ENCODE measurements at places on chromosomes 7 and 10. TPM values are rescaled to one million over a fixed set of nuclear protein-coding genes. Genes with fewer than 3 reads are reported as not detected.

- H3K27me3 ChIP-seq = peaks cover 4% of the 10 kb centered on the region
- H3K36me3 ChIP-seq = no peaks in the 10 kb centered on the region
- no peaks in the 10 kb centered on the region for H3K4me1 ChIP-seq
- no peak for DNase-seq
- H3K27ac ChIP-seq = no peak overlapping the region
These were observed 132.4 kb upstream of the PALS2 start for GRCh38 chr7:24440892-24441291.

GRCh38 chr7:16293669-16294425, 127.5 kb downstream of the CRPPA start:
- no peaks in the 10 kb centered on the region for H3K4me1 ChIP-seq
- H3K36me3 ChIP-seq = no peaks in the 10 kb centered on the region
- no peak for DNase-seq
- no peak overlapping the region for H3K27ac ChIP-seq

The DIP2C gene
- 1.6 TPM for total RNA-seq

The GLI3 gene
- 0.75 TPM for total RNA-seq

- no peaks in the 10 kb centered on the region for H3K36me3 ChIP-seq
- DNase-seq = no peak
- H3K4me3 ChIP-seq = no peak overlapping the region
- no peak overlapping the region for H3K27ac ChIP-seq
- peaks cover 1% of the 10 kb centered on the region for H3K27me3 ChIP-seq
These were observed 70.9 kb upstream of the CTBP2 start for GRCh38 chr10:125231116-125231812.

The EPHA1 gene
- 27.3 TPM for total RNA-seq

The SPDYE9 gene
- total RNA-seq = not detected

The OR2A14 gene
- total RNA-seq = not detected

GRCh38 chr10:60130130-60130579, 223.8 kb upstream of the CCDC6 start:
- peaks cover 2% of the 10 kb centered on the region for H3K27me3 ChIP-seq
- no peak overlapping the region for H3K4me3 ChIP-seq
- peaks cover 3% of the 10 kb centered on the region for H3K4me1 ChIP-seq

DNA sequence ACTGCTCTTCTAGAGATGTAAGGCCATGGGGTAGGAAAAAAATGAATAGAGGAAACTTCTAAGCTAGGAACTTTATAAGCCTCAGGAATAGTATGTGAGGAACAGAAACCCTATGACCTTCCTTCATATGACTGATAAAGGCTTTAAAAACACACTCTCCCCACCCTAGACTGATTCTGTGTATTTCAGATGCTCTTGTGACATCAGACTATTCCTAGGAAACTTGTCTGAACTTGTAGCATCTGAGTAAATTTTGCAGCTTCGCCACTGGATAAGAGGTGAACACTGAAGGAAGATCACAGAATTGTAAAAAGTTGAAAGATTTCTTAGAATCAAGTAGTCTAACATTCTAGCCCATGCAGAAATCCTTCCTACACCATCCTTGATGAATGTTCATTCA, 31.0 kb upstream of the CBLL1 start:
- H3K27ac ChIP-seq = no peak overlapping the region
- H3K36me3 ChIP-seq = peaks cover 7% of the 10 kb centered on the region
- H3K27me3 ChIP-seq = no peaks in the 10 kb centered on the region
- no peak overlapping the region for H3K4me3 ChIP-seq
- no peaks in the 10 kb centered on the region for H3K4me1 ChIP-seq
- DNase-seq = no peak

The PURB gene
- 34.8 TPM for total RNA-seq

The NODAL gene
- not detected for total RNA-seq

- peaks cover under 1% of the 10 kb centered on the region for H3K27me3 ChIP-seq
- H3K4me3 ChIP-seq = no peak overlapping the region
- H3K27ac ChIP-seq = no peak overlapping the region
These were observed 63.0 kb downstream of the HOXA1 start for GRCh38 chr7:27032839-27033238.

- H3K27me3 ChIP-seq = no peaks in the 10 kb centered on the region
- H3K4me1 ChIP-seq = no peaks in the 10 kb centered on the region
- no peak overlapping the region for H3K4me3 ChIP-seq
- no peak for DNase-seq
- no peak overlapping the region for H3K27ac ChIP-seq
These were observed 55.1 kb upstream of the ITGB8 start for GRCh38 chr7:20275637-20276036.

DNA sequence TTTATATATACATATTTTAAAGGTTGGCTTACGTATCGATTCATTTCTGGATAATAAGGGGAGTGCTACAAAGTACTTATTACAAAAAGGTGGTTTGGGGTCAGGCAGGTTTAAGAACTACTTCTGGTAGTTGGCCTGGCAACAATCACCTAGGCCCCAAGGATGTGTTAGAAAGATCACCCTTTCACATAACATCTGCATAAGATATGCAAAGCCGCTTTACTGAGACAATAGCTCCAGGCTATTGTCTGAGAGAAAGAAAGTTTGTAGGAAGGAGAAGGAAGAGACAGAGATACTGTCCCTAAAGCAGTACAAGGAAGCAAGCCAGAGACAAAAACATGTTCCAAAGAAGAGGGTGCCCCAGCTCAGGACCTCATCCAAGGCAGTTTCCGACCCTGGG, 6.2 kb downstream of the PAXIP1 start:
- H3K27ac ChIP-seq = no peak overlapping the region
- no peak for DNase-seq
- peaks cover 20% of the 10 kb centered on the region for H3K36me3 ChIP-seq
- H3K27me3 ChIP-seq = no peaks in the 10 kb centered on the region

The AMPH gene
- not detected for total RNA-seq

The UNC5B gene
- 0.03 TPM for total RNA-seq

GRCh38 chr7:120370954-120371353, 98.0 kb downstream of the KCND2 start:
- no peak overlapping the region for H3K4me3 ChIP-seq
- H3K27ac ChIP-seq = no peak overlapping the region
- no peaks in the 10 kb centered on the region for H3K27me3 ChIP-seq
- no peak for DNase-seq
- H3K4me1 ChIP-seq = no peaks in the 10 kb centered on the region
- no peaks in the 10 kb centered on the region for H3K36me3 ChIP-seq

GRCh38 chr10:125455431-125455830, 227.5 kb downstream of the TEX36 start:
- H3K27me3 ChIP-seq = no peaks in the 10 kb centered on the region
- no peaks in the 10 kb centered on the region for H3K36me3 ChIP-seq
- no peak overlapping the region for H3K27ac ChIP-seq
- H3K4me1 ChIP-seq = no peaks in the 10 kb centered on the region
- no peak for DNase-seq
- no peak overlapping the region for H3K4me3 ChIP-seq

The GPR85 gene
- not detected for total RNA-seq

- H3K4me3 ChIP-seq = no peak overlapping the region
- H3K36me3 ChIP-seq = no peaks in the 10 kb centered on the region
- H3K27me3 ChIP-seq = peaks cover 61% of the 10 kb centered on the region
- H3K27ac ChIP-seq = no peak overlapping the region
- DNase-seq = no peak
These were observed 19.5 kb upstream of the PTF1A start for GRCh38 chr10:23172429-23173213.

The STEAP1 gene
- total RNA-seq = not detected

GRCh38 chr7:45708046-45708950, 134.1 kb downstream of the ADCY1 start:
- H3K27me3 ChIP-seq = peaks cover 10% of the 10 kb centered on the region
- no peak overlapping the region for H3K4me3 ChIP-seq
- H3K27ac ChIP-seq = no peak overlapping the region

GRCh38 chr10:69453795-69454194, 2.5 kb downstream of the TSPAN15 start:
- peaks cover 1% of the 10 kb centered on the region for H3K36me3 ChIP-seq
- H3K27ac ChIP-seq = no peak overlapping the region
- peaks cover 13% of the 10 kb centered on the region for H3K27me3 ChIP-seq
- peaks cover 14% of the 10 kb centered on the region for H3K4me1 ChIP-seq
- no peak overlapping the region for H3K4me3 ChIP-seq

The GLRX3 gene
- total RNA-seq = 60.2 TPM

DNA sequence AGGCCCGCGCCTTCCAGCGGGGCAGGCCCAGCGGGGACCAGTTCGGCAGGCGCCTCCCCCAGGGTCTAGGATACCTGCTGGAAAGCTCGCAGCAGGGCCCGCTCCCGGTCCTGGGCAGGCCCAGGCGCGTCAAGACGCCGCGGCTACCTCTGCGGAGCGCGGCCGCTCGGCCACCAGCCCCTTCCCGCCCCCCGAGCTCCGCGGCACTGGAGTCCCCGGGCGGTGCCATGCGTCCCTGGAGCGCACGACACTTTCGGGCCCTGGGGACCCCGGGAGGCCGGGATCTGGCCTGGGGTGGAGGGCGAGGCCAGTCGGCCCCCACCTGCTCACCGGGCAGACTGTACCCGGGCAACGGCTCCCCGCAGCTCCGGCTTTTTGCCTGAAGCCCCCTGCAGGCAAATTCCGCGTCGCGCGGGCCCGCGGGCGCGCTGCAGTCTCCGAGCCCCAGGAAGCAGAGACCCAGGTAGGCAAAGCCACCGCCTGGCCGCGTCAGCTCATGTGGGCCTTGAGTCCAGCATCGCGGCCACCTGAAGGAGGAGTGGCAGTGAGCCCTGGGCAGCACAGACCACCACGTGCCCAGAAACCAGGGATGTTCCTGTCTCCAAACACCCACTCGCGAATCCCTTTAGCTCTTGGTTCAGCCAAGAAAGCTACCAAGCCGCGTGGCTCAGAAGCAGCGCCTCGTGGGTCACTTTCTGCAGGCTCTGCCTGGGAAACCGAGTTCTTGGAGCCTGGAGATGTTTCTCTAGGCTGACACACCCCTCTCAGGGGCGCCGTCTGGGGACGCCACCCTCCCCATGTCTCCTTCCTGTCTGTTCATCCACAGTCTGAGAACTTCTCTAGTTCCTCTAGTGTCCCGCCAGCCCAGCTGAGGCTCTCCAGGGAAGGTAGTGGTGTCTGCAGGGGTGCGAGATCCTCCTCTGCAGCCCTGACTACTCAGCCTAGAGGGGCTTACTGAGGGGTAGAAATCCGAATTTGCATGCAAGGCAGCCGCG, 46.1 kb upstream of the APBB1IP start:
- peaks cover 12% of the 10 kb centered on the region for H3K27me3 ChIP-seq
- DNase-seq = peak; percentile 32
- H3K4me3 ChIP-seq = peak overlapping the region; percentile 39
- H3K4me1 ChIP-seq = no peaks in the 10 kb centered on the region
- peaks cover 2% of the 10 kb centered on the region for H3K36me3 ChIP-seq

DNA sequence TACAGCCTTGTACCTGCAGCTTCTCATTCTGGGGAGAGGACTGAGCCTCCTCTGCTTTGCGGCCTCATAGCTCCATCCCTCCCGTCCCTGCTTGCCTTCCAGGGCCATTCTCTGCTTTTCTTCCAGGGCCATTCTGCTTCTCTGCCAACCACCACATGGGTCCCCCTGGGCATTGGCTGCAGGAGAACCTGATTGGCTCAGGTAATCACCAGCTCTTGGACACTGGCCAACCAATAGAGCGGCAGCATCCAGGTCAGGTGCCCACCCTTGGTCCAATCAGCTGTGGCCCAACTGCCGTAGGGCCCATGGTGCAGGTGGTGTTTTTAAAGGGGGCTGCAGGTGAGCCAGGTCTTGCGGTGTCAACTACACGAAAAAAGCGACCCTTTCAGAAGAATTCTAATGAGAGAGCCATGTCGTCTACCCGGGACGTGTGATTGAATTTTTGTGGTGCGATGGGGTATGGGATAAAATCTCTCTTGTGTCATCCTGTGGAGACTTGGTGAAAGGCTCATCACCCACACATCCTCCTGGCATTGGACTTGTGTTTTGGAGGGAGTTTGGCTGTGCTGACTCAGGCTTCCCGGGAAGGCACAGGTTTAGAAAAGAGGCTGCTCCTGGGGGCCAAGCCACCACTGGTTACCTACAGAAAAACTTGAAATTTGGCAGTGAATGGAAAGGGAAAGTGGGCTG, 46.0 kb upstream of the PODXL start:
- no peaks in the 10 kb centered on the region for H3K4me1 ChIP-seq
- H3K27me3 ChIP-seq = peaks cover 29% of the 10 kb centered on the region
- no peak overlapping the region for H3K27ac ChIP-seq
- DNase-seq = no peak
- H3K4me3 ChIP-seq = no peak overlapping the region

The LRRC18 gene
- 0.25 TPM for total RNA-seq

DNA sequence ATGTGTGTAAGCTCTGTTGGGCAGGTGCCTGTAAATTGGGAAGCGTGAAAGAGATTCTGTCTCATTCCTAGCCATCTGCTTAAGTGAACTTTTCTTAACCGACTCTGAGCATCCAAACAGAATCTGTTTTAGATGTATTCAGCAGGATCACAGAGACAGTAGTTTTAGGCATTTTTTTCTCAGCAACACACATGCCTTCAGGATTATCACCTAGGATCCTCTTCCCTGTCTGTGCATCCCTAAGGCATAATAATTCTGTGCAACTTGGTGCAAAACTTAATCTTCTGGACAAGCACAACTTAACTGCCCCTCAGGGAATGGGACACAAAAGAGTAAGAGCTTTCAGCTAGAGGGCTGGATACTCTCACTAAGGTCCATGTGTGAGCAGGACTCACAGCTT, 284.8 kb downstream of the C7orf25 start:
- H3K4me1 ChIP-seq = no peaks in the 10 kb centered on the region
- no peak overlapping the region for H3K27ac ChIP-seq
- H3K4me3 ChIP-seq = no peak overlapping the region
- no peaks in the 10 kb centered on the region for H3K36me3 ChIP-seq

The NEUROD6 gene
- not detected for total RNA-seq

DNA sequence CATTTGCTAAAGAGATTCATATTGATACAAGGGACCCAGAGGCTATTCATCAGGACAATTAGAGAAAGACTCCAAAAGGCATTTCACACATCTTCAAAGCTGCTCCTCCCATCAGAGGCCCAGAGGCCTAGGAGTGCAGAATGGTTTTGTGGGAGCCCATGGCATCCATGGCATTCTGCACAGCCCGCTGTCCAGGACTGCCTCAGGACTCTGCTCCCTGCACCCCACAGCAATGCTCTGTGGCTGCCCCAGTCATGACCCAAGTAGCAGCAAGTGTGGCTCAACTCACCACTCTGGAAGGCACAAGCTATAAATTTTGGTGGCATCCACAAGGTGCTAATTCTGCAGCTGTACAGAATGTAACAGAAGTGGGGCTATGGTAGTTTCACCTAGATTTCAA, 38.5 kb downstream of the ZNF438 start:
- DNase-seq = no peak
- H3K36me3 ChIP-seq = peaks cover 17% of the 10 kb centered on the region
- H3K27ac ChIP-seq = no peak overlapping the region
- H3K4me1 ChIP-seq = peaks cover 4% of the 10 kb centered on the region

The SFTPD gene
- not detected for total RNA-seq

DNA sequence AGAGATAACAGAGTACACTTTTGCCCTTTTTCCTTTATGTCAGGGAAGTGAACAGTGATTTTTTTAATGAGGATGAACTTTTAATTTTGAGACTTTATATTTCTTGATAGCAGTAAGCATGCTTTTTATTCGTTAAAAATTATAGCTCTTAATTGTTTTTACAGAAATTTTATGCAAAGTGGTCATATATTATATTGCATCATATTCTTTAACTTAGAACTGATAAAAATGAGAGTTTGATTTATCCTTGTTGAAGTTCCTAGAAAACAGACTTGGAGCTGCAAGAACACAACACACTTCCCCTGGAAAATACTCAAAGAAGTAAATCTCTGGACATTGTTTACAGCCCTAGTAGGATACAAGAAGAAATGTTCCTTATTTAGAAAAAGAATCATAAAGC, 21.2 kb upstream of the MINDY3 start:
- no peak overlapping the region for H3K27ac ChIP-seq
- no peak overlapping the region for H3K4me3 ChIP-seq
- no peaks in the 10 kb centered on the region for H3K36me3 ChIP-seq
- H3K4me1 ChIP-seq = no peaks in the 10 kb centered on the region
- DNase-seq = no peak

The SFMBT2 gene
- total RNA-seq = 50.6 TPM

All from activated naive CD8-positive, alpha-beta T cell treated with anti-CD3 and anti-CD28 coated beads, Interleukin-2, amount 10 ng/mL, durations not matched to agents 7 days and 5 days (primary cell).